ENCODE measurements at places on chromosomes 13 and 19.

DNA sequence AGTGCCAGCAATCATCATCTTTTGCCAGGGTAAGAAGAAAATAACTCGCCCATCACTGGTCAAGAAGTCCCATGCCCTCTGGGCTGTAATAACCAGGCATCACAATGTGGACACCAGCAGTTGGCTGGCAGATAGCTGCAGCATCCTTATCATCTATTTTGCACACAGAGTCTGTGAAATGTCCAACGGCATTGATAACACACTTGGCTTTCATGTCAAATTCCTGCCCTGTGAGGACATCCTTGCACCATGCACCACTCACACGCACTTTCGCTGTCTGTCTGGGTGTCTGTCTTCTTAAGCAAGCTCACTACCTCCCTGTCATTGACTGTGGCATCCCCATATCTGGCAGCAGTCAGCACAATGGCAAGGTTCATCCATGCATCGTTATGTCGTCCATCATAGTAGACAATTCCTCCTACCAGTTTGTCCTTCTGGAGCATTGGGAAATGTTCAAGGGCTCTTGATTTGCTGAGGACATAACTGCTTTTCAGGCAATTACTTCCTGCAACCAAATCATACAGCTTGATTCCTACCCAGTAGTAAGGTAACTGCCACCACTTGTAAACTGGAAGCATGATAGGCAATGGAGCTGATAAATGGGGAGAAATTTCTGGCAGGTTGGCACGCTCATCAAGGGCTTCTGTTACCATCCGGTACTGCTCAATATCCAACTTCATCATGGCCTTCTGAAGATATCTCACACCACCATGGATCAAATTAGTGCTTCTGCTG, 6.8 kb upstream of the ZSCAN5A start:
- DNase-seq, result no peak

DNA sequence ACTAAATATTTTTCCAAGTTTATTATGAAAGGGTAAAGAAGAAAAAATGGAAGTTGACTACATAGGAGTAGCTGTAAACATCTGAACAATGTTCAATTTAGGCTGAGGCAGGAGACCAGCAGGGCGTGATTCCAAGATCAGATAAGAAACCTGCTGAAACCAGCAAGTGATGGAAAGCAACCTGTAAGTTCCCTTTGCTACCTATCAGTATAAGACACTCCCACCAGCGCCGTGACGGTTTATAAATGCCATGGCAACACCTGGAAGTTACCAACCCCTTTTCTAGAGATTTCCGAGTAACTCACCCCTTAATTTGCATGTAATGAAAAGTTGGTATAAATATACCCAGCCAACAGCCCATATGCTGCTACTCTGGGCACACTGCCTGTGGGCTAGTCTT, 1.1 kb upstream of the ZNF45 start:
- DNase-seq, result no peak

DNA sequence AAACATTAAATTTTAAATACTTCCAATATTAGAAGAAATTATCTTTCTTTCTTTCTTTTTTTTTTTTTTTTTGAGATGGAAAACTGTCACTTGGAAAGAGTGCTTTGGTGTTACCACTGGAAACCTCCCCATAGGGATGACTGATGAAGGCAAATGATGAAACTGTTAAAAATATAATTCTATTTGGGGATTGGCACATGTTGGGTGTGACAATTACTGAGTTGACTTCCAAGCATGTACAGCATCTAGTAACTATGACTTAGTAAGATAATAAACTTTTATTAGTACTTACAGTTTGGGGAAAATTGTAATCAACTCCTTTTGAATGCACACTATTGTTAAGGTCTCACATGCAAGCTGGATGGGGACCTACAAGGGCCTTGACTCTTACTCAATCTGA, 592.5 kb downstream of the KCTD12 start:
- DNase-seq, result no peak

GRCh38 chr13:111020021-111020420, 95.1 kb upstream of the ARHGEF7 start:
- no peak for DNase-seq

DNA sequence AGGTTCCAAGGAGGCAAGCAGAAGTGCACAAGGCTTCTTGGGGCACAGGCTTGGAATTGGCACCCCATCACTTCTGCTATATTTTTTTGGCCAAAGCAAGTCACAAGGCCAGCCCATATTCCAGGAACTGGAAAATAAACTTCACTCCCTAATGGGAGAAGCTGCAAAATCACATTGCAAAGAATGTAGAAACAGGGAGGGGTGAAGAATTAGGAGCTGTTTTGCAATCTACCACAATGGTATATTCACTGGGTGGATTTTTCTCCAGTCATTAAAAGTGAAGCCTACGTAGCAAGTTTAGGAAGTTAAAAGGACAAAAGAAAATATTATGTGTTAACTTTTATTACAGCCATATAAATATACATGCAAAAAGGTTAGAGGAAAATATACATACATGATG, 464.8 kb downstream of the COG6 start:
- DNase-seq, result no peak

DNA sequence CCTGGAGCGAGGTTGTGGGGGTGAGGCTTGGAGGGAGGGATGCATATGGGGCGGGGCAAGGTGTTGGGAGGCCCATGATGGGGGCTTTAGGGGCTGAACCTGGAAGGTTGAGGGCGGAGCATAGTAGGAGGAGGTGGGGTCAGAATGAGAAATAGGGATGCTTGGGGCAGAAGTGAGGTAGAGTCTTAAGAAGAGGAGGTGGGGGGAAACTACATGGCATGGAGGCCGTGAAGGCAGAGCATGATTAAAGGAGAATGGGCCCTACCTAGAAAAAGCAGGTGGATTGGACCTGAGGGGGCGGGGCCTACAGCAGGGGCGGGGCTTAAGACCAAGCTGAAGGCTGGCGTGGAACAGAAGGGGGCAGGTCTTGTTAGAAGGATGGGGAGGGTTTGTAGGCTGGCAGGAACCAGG, 799 bp downstream of the NR1H2 start:
- peak; percentile 10 for DNase-seq

DNA sequence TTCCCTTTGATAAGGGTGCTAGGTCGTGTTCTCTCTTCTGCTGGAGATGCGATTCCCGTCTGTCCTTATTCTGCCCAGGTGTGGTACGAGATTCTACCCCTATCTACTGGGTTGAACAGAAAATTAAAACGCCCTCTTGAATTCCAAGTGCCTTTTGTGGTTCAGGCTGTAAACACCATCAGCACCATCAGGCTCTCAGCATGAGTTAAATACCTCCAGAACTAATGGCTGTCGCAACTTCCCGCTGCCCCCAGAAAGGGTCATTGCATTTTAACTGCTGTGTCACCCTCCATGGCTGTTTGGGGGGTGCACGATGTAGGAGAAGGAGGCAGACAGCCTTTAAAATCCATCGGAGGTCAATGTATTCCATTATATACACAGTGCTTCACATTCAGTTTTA, 177.4 kb downstream of the OXGR1 start:
- no peak for DNase-seq

- DNase-seq, result no peak
Observed at GRCh38 chr19:28966737-28967399, 246.1 kb downstream of the UQCRFS1 start.

DNA sequence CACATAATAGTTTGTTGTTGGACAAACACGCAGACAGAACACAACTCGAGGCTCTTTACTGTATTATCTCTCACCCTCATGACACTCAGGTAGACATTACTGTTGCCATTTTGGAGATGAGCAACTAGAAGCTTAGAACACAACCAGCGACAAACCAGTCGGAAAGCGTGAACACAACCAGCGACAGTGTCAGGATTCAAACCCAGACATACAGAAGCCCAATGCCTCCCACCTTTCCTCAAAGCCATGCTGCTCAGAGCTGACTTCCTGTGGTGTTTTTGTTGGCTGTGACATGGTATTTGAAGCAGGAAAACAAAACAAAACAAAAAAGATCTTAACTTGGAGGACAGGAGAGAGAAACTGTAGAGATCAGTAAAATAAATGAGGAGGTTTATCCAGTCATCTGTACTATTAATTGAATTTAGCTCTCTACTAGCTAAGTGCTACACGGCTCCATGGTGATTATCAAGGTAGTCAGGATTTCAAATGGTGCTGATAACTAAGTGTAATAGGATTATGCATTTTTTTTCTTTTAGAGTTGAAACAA, 92.1 kb downstream of the STARD13 start:
- DNase-seq, result no peak

DNA sequence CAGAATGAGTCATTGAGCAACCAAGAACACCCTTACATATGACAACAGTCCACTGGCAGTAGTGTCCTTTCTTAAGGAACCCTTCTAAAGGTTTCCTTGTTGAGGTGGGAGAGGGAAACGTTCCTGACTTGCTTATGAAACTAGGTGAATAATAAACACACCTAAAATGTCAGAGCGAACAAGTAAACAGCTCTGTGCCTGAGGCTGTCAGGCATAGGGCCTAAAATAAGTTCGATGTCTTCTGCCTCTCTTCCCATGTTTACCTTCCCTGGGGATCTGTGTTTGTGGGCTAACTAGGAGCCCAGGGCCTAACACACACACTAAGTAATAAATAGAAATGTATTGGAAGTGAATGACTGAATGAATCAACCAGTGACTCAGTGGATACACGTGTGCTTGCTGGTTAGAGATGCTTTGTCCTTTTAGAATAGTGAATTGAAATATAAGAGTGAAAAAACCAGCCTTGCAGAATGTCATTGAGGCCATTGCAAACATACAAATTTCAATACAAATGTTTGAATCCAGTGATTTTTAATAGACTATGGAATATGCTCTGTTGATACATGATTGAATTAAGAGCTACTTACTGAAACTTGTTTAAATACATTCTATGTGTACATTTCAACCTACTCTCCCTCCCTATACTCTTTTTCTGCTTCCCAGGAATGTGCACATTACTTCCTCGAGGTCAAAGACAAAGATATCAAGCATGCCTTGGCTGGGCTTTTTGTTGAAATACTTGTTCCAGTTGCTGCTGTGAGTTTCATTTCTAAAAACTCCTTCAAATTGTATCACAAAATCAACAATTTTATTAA, 102.9 kb downstream of the FRY start:
- DNase-seq, result no peak

DNA sequence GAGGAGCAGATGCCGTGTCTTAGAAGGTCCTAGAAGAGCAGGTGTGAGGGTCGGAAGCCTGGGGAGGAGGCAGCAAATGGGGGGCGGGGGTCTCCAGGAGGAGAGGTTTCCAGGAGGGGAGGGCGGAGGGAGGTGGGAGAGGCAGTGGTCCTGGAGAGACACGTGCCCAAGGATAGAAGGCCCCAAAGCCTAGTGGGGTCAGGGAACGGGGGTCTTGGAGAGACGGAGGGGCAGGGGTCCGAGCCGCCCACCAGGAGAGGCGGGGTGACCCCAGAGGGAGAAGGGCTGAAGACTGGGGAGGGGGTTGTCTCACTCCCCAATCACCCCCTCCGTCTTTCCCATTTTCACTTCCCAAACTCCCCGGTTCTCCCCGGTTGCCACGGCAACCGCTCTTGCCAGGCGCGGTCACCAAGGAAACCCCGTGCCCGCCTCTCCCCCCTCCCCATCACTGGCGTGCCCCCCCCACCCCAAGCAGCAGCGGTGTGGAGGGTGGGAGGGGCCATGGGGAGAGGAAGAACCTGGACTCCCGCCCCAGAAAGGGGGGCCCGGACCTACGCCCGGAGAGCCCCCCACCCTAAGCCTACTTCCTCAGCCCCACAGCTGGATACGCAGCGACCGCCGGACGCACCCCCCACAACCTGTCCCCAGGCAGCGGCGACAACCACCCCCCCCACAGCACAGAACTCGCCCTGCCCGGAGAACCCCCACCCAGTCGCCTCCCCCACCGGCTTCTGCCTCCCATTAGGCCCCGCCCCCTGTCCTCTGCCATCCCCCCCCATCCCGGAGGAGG, 988 bp downstream of the LRRC4B start:
- no peak for DNase-seq

GRCh38 chr13:21344662-21345176, 114.4 kb downstream of the ZDHHC20 start:
- DNase-seq, result no peak

DNA sequence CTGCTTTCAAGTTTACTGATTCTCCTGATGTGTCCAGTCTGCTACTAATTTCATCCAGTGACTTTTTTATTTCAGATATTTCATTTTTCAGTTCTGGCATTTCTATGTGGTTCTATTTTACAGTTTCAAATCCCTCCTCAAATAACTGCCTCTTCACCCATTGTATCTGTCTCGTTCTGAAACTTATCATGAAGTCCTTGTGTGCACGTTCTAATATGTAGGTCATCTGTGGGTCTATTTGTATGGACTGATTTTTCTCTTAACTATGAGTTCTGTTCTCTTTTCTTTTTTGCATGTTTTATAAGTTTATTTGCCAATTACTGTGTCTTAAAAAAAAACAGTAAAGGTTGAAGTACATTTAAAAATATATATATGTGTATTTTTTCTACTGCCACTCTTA, 43.3 kb downstream of the KCNC3 start:
- no peak for DNase-seq

DNA sequence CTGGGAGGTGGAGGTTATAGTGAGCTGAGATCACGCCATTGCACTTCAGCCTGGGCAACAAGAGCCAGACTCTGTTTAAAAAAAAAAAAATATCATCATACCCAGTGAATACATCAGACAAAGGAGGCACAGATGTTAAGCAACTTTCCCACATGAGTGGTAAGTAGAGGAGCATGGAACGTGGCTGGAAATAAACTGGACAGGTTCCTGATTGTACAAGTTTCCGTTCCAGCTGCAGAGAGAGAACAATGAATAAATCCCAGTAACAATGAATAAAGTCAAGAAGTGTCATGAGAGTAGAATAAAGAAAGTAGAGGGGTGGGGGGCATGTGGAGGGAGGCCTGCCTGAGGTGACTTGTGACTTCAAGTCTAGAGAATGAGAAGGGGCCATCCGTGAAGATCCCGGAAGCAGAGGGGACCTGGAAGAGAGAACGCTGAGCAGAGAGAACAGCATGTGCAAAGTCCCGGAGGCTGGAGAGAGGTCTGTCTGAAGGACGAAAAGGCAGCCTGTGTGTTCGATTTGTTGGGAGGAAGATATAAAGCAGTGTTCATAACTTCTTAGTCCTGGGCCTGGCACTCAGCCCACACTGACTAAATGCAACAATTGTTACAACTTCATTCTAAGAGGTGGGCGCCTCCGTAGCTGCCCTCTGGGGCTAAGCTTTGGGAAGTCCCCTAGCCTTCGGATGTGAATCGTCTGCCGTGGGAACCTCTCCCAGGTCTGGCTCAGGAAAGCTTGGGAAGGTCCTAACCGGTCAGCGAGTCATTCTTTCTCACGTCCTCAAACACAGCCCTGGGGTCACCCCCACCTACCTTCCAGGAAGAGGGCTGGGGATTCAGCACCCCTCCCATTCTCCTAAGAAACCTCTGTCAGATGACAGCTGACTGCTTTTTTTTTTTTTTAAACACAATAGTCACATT, 15.3 kb upstream of the ARHGEF18 start:
- no peak for DNase-seq

GRCh38 chr19:929203-929890, 3.5 kb downstream of the ARID3A start:
- DNase-seq, result no peak

Data from ACHN (cell line).